ENCODE measurements at places on chromosomes 1 and 21. TPM values are rescaled to one million over a fixed set of nuclear protein-coding genes. Genes with fewer than 3 reads are reported as not detected.

GRCh38 chr21:41090981-41091380, 77.0 kb upstream of the BACE2 start:
- H3K4me1 ChIP-seq, result no peaks in the 10 kb centered on the region
- no peaks in the 10 kb centered on the region for H3K36me3 ChIP-seq
- DNase-seq, result no peak

- peaks cover 71% of the 10 kb centered on the region for H3K27me3 ChIP-seq
- no peaks in the 10 kb centered on the region for H3K4me1 ChIP-seq
- H3K36me3 ChIP-seq, result no peaks in the 10 kb centered on the region
- DNase-seq, result no peak
- no peak overlapping the region for H3K4me3 ChIP-seq
These were observed 17.3 kb downstream of the CHD5 start for GRCh38 chr1:6162773-6163172.

- no peaks in the 10 kb centered on the region for H3K4me1 ChIP-seq
- H3K36me3 ChIP-seq, result peaks cover 82% of the 10 kb centered on the region
- no peak for DNase-seq
- no peak overlapping the region for H3K27ac ChIP-seq
- H3K4me3 ChIP-seq, result no peak overlapping the region
These were observed 26.5 kb upstream of the PIGV start for GRCh38 chr1:26761217-26761616.

DNA sequence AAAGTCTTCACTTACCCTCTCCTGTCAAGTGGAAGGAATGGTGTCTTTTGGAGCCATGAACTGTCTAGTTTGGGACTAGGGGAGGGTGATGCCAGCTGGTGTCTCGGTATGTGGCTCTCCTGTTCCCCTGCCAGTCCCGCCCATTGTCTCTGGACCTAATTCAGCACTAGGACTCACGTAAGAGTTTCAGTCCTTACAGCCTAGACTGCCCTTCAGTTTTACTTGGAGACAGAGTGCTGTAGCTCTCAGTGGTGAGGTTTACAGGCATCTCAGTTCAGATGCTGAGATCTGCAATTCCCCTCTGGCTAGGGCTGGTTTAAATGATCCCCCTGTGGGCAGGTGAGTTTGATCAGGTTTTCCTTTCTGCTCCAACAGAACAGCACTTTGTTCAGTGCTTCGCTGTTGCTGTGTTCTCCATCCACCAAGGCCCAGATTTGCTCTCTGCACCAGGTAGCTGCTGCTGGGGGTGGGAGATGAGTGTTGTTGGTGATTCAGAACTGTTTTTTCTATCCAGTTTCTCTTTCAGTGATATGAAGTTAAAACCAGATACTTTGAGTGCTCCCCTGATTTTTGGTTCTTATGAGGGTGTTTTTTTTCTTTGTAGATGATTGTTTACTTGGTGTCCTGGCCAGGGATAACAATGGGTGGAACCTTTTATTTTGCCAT, 198.3 kb upstream of the RNPC3 start:
- H3K4me1 ChIP-seq, result no peaks in the 10 kb centered on the region
- no peak for DNase-seq
- H3K27ac ChIP-seq, result no peak overlapping the region
- no peak overlapping the region for H3K4me3 ChIP-seq
- no peaks in the 10 kb centered on the region for H3K36me3 ChIP-seq
- no peaks in the 10 kb centered on the region for H3K27me3 ChIP-seq

GRCh38 chr1:221925947-221926346, 184.1 kb upstream of the DUSP10 start:
- H3K4me1 ChIP-seq, result no peaks in the 10 kb centered on the region
- no peak overlapping the region for H3K27ac ChIP-seq
- DNase-seq, result peak; percentile 29
- no peaks in the 10 kb centered on the region for H3K36me3 ChIP-seq

GRCh38 chr1:14590411-14591180, 7.9 kb upstream of the KAZN start:
- H3K27ac ChIP-seq, result no peak overlapping the region
- no peak overlapping the region for H3K4me3 ChIP-seq
- no peaks in the 10 kb centered on the region for H3K27me3 ChIP-seq
- DNase-seq, result no peak
- no peaks in the 10 kb centered on the region for H3K36me3 ChIP-seq
- H3K4me1 ChIP-seq, result no peaks in the 10 kb centered on the region

DNA sequence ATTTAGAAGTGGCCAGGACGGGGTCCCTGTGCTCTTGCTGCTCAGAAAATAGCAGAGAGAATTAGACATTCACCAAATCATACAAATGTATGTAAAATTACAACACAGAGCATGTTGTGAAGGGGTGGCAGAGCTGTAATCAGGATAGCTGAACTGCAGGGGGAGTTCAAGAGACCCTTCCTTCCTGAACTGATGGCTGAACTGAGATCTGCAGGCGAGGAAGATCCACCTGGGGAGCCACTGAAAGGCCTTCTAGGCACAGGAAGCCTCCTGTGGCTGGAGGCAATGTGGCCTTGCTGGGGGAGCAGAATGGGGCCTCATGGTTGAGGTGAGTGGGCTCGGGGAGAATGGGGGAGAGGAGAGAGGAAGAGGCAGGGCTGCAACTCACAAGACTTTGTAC, 216.5 kb downstream of the PRDM2 start:
- H3K36me3 ChIP-seq, result no peaks in the 10 kb centered on the region
- H3K27me3 ChIP-seq, result no peaks in the 10 kb centered on the region
- H3K27ac ChIP-seq, result no peak overlapping the region
- no peak overlapping the region for H3K4me3 ChIP-seq

DNA sequence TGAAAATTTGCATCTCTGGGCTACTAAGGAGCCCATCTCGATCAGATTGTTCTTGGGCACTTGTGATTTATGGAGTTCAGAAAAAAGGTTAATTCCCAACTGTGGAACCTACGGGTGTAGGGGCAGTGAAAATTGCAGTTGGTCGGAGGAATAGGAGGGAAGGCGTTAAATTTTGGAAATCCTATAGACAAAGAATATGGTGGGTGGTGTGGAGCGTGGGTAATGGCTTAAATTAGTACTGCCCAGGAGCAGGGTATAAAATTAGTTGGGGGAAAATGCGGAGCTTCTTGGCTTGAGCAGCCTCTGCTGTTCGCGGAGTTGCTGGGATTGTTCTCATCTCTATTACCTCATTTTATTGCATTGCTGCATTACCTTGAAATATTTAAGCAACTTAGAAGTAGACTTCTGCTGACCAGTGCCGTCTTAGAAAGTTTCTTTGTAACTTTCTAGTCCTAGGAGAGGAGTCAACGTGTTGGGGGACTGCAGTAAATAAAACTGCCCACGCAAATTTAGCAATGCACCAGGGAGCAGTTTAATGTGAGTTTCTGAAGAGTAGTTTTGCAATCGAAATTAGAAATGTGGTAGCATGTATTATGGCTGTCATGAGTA, 514 bp downstream of the S1PR1 start:
- H3K36me3 ChIP-seq, result no peaks in the 10 kb centered on the region
- H3K4me1 ChIP-seq, result peaks cover 17% of the 10 kb centered on the region
- H3K4me3 ChIP-seq, result peak overlapping the region; percentile 71
- H3K27me3 ChIP-seq, result no peaks in the 10 kb centered on the region

- no peak overlapping the region for H3K4me3 ChIP-seq
- H3K36me3 ChIP-seq, result no peaks in the 10 kb centered on the region
- H3K4me1 ChIP-seq, result no peaks in the 10 kb centered on the region
- no peaks in the 10 kb centered on the region for H3K27me3 ChIP-seq
- no peak for DNase-seq
- H3K27ac ChIP-seq, result no peak overlapping the region
These were observed 45.9 kb downstream of the SYF2 start for GRCh38 chr1:25186161-25187007.

GRCh38 chr1:13664451-13664850, 35.5 kb upstream of the PRDM2 start:
- no peak for DNase-seq
- no peak overlapping the region for H3K4me3 ChIP-seq
- no peaks in the 10 kb centered on the region for H3K4me1 ChIP-seq
- H3K36me3 ChIP-seq, result no peaks in the 10 kb centered on the region

DNA sequence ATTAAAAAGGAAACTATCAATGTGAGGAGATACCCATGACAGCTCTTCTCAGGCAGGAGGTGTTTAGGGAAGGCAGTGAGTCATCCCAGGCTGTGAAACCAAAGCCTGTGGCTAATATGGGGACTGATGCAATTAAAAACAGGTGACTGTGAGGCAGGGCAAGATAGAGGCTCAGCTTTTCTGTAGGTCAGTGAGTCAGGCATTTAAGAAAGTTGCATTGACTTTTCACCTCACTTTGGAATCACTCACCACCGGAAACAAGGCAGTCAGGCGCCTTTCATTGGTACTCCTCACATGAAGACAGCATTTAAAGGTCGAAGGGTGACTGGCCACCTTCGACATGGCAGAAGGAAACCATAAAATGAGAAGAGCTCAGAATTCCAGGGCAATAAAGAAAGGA, 54.5 kb downstream of the PAPPA2 start:
- H3K4me3 ChIP-seq, result no peak overlapping the region
- no peaks in the 10 kb centered on the region for H3K4me1 ChIP-seq
- DNase-seq, result no peak
- H3K27ac ChIP-seq, result no peak overlapping the region
- no peaks in the 10 kb centered on the region for H3K36me3 ChIP-seq

DNA sequence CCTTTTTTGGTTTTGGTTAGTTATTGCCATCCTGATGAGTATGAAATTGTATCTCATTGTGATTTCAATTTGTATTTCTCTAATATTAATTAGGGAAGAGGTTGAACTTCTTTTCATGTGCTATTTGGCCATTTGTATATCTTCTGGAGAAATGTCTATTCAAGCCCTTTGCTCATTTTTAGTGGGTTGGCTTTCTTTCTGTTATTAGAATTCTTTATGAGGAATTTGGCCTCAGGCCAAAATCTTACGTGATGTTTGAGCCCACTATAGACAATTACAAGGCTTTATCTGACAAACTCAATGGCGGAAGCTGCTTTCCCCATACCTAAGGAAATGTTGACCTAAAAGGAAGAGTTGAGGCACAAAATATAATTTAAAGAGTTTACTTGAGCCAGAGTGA, 32.9 kb downstream of the IVNS1ABP start:
- H3K27ac ChIP-seq, result no peak overlapping the region
- H3K36me3 ChIP-seq, result peaks cover 8% of the 10 kb centered on the region
- no peak overlapping the region for H3K4me3 ChIP-seq

- H3K27me3 ChIP-seq, result no peaks in the 10 kb centered on the region
- peak within 1 kb of the TSS; percentile 74 for H3K4me3 ChIP-seq
- peaks cover 8% of the 10 kb centered on the region for H3K36me3 ChIP-seq
- H3K27ac ChIP-seq, result peak within 1 kb of the TSS; percentile 90
- peak; percentile 96 for DNase-seq
These were observed at the start of gene TM2D1 for GRCh38 chr1:61724813-61725694. Gene TM2D1, minus strand, starts transcription at chr1:61725141. Its CDS starts 21 bp downstream, at chr1:61725120.

GRCh38 chr1:203669739-203670138, 43.1 kb downstream of the ATP2B4 start:
- no peak overlapping the region for H3K4me3 ChIP-seq
- no peaks in the 10 kb centered on the region for H3K36me3 ChIP-seq
- peak overlapping the region; percentile 81 for H3K27ac ChIP-seq
- no peak for DNase-seq
- H3K27me3 ChIP-seq, result no peaks in the 10 kb centered on the region

DNA sequence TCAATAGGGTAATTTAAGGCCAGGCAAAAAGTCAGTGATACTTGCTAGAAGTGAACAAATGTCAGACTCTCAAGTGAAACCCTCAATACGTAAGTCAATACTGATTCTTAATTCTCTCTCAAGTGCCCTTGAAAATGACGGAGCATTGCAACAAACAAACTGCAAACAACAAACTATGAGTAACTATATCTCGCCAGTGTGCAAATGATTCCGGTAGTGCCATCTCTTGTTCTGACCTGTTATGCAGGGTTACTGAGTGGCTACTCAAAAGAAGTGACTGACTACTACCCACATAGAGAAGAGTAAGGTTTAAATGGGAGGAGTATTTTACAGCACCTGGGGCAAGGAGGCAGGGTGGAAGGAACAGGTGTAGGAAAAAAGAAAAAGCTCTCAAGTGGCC, 1.6 kb downstream of the SLC19A2 start:
- no peak for DNase-seq
- no peaks in the 10 kb centered on the region for H3K27me3 ChIP-seq
- H3K27ac ChIP-seq, result peak overlapping the region; percentile 99
- peaks cover 9% of the 10 kb centered on the region for H3K4me1 ChIP-seq
- peak overlapping the region; percentile 79 for H3K4me3 ChIP-seq
- no peaks in the 10 kb centered on the region for H3K36me3 ChIP-seq

DNA sequence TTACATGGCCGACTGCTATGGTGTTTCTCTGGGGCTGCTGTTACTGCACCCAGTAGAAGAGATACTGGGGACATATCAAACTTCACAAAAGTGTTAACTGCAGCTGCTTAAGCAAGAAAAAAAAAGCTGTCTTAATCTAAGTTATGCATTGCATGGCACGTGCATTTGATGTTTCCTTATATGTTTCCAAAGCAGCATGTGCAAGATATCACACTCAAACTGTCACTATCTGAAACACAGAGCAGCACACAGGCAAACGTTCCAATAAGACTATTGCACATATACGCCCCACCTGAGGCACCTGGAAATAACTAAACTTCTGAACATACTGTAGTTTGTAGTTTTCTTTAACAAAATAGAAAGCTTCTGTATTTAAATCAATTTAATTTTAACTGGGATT, 671.4 kb upstream of the ADGRL2 start:
- H3K4me1 ChIP-seq, result no peaks in the 10 kb centered on the region
- H3K4me3 ChIP-seq, result no peak overlapping the region
- H3K27ac ChIP-seq, result no peak overlapping the region
- no peaks in the 10 kb centered on the region for H3K27me3 ChIP-seq
- no peak for DNase-seq

DNA sequence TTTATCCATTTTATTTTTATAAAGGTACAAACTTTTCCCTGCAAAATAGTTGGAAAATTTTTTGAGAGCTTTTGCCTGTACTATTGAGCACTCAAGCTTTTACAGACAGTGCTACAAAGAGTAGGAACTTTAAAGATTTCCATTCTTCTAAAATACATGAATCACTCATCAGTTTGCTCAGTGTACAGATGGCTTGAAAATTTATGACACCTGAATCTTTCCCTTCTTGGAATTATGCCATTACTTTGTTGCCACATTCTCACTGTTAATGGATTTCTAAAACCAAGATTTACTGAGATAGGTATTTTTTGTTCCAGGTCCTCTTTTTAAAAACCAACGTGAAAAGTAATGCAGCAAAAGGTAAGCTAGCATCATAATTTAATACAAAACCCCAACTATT, 76.0 kb downstream of the GPATCH2 start:
- no peaks in the 10 kb centered on the region for H3K4me1 ChIP-seq
- no peaks in the 10 kb centered on the region for H3K27me3 ChIP-seq
- no peak overlapping the region for H3K4me3 ChIP-seq

GRCh38 chr1:109963864-109964263, 20.7 kb upstream of the AHCYL1 start:
- DNase-seq, result no peak
- H3K27me3 ChIP-seq, result no peaks in the 10 kb centered on the region
- no peaks in the 10 kb centered on the region for H3K36me3 ChIP-seq
- no peak overlapping the region for H3K27ac ChIP-seq
- H3K4me1 ChIP-seq, result peaks cover 14% of the 10 kb centered on the region

- no peak overlapping the region for H3K4me3 ChIP-seq
- H3K27me3 ChIP-seq, result no peaks in the 10 kb centered on the region
- peaks cover 46% of the 10 kb centered on the region for H3K4me1 ChIP-seq
- H3K36me3 ChIP-seq, result no peaks in the 10 kb centered on the region
- peak overlapping the region; percentile 70 for H3K27ac ChIP-seq
- peak; percentile 57 for DNase-seq
These were observed 55.5 kb downstream of the MAB21L3 start for GRCh38 chr1:116166655-116167054.

PGBD5 gene
- 0.19 TPM for total RNA-seq

LSM10 gene
- 60.6 TPM for total RNA-seq

TGFBR3 gene
- 262 TPM for total RNA-seq

CREG1 gene
- total RNA-seq, result 203 TPM

EXOSC10 gene
- total RNA-seq, result 33.2 TPM

AQP10 gene
- total RNA-seq, result not detected

DIO1 gene
- total RNA-seq, result not detected

DCAF6 gene
- 110 TPM for total RNA-seq
